HepG2 (cell line): ENCODE measurements at places on chromosomes 5 and 9. TPM values are rescaled to one million over a fixed set of nuclear protein-coding genes. Genes with fewer than 3 reads are reported as not detected.

- DNase-seq = no peak
Measured at GRCh38 chr9:136745389-136746154, 2.8 kb downstream of the LCN6 start.

Gene NRARP
- 0.14 and 0.22 TPM in 2 replicates for total RNA-seq

- DNase-seq = no peak
Measured at GRCh38 chr5:150263801-150264621, 25.6 kb downstream of the CAMK2A start.

DNA sequence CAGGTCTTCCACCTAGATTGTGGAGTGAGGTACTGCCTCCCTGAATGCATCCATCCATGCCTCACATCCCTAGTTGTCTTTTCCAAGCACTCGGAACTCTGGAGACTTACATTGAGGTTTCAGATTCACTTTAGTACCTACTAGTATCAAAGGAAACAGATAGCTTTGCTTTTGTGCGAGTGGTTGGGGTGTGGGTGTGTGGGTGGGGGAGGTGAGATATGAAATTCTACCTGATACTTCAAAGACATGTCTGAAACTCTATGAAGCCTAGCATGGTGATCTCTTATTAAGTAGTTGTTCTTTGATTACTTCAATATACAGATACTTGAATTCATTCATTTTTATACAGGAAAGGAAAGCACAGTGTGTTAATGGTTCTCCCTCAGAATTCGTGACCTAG is 64.4 kb downstream of the MCCC2 start:
- DNase-seq = no peak

DNA sequence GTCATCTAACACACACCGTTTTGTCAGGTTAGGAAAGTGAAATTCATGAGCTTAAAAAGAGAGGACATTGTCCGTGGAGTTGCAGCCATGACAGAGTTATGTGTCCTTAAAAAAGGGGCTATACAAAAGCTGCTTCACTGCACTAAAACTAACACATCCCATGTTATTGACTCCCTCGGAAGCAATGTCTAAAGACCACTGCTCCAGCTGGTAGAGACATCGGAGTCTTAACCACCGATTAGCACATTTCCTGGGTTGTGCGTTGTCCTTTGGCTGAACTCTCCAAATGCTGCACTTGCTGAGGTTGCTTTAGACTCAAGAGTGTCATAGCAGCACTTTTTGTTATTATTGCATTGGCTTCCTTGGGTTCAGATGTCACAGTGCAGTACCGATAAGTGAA is 128.3 kb upstream of the C9orf72 start:
- DNase-seq = no peak
